ENCODE measurements at places on chromosomes 4 and X.

GRCh38 chr4:51932261-51932660, 87.9 kb downstream of the LRRC66 start:
- DNase-seq = no peak

GRCh38 chrX:25013632-25014365, 2.0 kb downstream of the ARX start:
- DNase-seq = no peak

DNA sequence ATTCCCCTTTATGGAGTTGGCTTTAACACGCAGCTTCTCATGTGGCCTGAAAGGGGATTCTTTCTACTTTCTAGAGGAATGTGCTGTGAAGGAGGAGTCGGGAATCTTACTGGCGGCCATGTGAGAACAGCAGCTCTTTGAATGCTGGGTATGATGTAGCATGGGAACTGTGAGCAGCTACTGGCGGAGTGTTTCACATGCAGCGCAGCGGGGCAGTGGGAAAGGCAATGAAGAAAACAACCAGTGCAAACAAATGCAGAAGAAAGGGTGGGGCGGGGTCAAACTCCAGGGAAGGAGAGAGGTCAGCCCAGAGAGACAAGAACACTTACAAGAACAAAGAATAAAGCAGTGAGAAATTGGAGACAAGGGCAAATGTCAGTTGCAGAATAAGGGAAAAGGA, 363.8 kb upstream of the FTHL17 start:
- peak; percentile 3 for DNase-seq

GRCh38 chr4:165207016-165207430, 338 bp upstream of the KLHL2 start:
- DNase-seq = no peak

- peak; percentile 76 for DNase-seq
Measured at GRCh38 chr4:158209825-158210807, at the start of gene TMEM144. TSS of gene TMEM144 (plus strand) at chr4:158210486. CDS start at chr4:158212668, 2,182 bp downstream.

- peak; percentile 49 for DNase-seq
Measured at GRCh38 chr4:2537011-2537830, 774 bp downstream of the FAM193A start.

DNA sequence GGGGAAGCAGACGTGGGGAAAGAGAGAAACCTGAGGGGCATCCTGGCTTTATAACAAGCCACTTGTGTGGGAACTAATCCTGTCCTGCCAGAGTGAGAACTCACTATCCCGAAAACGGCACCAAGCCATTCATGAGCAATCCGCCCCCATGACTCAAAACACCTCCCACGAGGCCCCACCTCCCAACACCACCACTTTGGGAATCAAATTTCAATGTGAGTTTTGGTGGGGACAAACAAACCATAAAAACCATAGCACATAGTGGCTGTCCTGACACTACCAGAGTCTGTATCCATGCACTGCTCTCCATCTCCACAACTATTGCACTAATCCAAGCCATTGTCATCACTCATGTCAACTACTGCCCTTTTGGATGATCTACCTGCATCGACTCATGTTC, 28.5 kb upstream of the SEPTIN6 start:
- no peak for DNase-seq

GRCh38 chr4:142840516-142841123, 5.5 kb downstream of the INPP4B start:
- DNase-seq = no peak

GRCh38 chrX:118536687-118537461, 41.3 kb downstream of the DOCK11 start:
- peak; percentile 3 for DNase-seq

DNA sequence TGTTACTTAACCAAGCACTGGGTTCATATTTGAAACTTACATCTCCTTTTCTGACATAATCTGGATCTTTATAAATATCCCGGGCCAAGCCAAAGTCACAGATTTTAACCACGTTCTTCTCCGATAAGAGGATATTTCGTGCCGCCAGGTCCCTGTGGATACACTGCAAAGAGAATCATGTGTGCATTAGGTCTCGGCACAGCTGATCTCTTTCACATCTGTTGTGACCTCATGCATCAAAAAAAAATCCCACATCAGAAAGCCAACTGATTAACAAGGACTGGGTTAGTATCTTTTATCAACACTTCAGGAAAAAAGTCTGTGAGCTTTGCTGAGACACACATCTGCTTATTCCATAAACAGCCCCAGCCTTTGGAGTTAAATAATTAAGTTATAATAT, 35.5 kb downstream of the KDR start:
- no peak for DNase-seq

DNA sequence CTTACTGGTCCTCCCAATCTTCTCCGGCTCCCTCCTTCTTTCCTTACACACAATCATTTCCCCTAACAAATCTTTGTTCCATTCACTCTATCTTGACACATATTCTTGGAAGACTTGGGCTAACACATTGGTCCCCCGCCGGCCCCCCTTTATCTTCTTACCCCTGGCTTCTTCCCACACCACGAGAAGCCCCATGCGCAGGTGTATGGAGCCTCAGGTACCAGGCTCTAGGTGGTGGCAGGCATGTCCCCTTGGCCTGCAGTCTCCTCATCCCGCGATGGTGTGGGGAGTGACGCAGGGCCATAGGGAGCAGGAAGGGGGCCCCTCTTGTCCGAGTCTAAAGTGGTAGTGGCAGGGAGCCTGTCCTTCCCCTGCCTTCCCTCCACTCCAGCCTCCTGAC, 49.9 kb downstream of the DIPK2B start:
- DNase-seq = no peak

DNA sequence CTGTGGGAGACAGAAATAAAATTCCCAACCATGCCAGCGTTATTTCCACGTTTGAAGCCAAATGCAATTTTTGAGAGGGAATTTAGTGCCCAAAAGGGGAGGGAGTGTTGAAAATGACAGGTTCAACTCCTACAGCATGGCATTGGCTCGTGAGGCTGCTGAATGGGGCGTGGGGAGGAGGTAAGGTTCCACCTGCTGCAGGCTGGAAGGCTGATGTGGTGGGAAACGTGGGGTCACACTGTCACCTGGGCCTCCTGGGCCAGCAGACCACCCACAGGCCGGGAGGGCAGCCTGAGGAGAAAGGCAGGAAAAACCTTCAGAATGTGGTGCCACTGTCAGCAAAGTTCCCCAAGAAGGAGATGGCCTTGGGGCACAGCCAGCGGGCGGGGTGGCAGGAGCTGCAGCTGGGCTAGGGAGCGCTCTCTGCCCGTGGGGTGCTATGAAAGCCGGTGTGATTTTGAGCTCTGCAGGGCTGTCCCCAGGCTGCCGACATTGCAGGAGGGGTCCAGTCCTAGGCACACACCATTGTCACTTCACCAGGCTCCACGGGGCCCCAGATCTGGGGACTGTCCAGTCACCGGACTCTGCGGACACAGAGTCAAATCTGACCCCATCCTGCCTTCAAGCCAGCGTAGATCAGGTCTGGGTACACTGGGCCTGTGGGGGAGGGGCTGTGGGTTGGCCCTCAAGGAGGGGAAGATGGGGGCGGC, 19.6 kb downstream of the MSANTD1 start:
- no peak for DNase-seq

DNA sequence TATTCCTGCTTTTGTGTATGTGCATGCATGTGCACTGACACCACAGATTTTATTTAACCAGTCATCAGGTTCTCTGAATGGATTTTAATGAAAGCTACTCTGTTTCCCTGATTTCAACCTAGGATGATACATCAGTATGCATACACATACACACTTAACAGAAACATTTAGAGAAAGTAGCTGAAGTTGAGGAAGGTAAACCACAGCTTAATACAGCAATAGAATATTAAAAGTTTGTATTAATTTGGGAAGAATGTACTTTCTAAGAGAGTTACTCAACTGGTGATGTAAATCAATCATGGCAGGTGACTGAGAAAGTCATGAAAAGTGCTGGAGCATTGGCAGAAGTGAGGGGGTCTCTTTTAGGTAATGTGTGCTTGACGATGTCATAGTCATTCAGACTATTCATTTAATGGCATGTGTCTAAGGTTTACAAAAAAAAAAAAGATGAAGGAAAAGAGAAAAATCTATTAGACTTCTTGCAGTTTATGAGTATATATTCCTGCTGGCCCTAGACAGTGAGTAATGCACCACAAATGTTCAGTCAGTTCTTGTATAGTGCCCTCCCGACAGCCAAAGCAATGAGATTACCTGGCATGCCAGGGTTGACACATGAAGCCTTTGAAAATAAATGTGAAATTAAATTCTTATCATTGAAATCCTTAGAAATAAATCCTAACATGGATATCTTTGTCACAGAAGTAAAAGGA, 187.6 kb downstream of the RAPGEF2 start:
- no peak for DNase-seq

- DNase-seq = no peak
Measured at GRCh38 chr4:133385161-133385954, 236.3 kb downstream of the PCDH10 start.

GRCh38 chr4:23171976-23172375, 479.2 kb downstream of the GBA3 start:
- DNase-seq = no peak

DNA sequence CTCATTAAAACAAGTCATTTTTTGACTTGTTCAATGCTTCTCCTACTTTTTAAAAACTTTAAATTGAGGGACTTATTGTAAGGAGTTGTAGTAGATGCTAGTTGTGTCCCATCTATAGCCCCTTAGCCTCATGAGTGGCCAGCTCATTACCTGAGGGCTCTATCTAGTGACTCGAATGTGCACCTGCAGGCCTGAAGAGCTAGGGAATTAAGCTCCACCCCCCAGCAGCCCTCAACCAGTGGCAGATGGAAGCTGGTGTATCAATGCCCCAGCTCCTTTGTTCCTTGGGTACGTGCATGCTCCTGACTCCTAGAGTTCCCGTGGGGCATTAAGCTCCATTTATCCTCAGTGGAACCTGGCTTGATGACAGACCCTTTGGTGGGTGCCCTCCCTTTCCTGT, 146.7 kb upstream of the FAM9B start:
- DNase-seq = no peak

DNA sequence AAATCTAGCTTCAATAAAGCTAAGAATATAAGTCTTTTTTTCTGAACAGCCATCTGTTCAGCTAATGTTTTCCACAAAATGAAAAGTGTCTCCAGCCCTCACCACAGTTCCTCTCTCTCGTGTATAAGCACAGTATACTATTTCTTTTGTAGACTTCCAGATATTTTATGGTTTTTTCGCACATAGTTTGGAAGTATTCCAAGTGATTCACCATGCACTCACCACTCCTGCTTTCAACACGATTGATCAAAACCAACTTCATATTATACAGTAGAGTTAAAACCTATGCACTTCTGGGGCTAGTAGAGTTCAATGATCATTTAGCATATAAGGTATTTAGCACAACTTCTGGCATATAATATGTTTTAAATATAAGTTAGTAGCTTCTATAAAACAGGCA, 105.8 kb upstream of the DCAF12L1 start:
- no peak for DNase-seq

GRCh38 chr4:149999485-150000074, 78.7 kb upstream of the DCLK2 start:
- peak; percentile 26 for DNase-seq

DNA sequence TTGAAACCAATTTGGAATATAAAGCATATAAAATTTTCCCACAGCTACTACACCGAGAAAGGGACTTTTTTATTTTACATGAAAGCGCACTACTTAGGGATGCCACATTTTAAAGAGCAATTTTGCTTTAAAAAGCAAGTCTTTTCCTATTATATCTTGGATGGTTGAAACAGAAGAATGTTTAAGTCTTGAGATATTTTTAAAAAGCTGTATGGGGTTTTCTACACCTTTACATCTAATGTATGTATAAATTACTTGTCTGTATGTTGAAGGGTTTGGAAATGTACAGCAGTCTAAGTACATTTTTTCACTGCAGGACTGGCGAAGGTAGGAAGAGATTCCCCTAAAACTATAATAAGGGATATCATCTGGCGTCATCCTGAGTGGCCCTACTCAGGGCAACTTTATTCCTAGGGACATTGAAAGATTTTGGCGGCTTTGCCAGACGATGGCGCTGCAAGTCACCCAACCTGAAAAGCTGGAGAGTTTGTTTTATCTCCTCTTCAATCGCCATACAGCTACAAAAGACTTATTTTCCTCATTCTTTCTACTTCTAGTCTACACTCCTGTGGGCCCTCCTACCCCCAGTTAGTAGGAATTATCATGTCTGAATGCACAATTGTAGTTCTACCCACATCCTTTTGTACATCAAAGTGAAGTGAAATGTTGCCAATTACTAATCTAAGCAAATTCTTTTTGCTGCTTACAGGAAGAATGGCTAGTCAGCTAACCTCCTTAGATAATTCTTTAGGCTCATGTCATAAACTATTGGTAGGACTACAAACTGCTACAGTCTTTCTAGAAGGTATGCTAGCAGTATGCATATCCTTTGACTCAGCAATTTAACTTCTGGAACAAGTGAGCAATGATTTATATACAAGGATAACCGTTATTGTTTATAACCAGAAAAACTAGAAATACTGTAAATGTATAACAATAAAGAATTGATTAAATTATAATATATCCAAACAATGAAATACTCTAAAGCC, 782 bp upstream of the NEK1 start:
- peak; percentile 77 for DNase-seq

DNA sequence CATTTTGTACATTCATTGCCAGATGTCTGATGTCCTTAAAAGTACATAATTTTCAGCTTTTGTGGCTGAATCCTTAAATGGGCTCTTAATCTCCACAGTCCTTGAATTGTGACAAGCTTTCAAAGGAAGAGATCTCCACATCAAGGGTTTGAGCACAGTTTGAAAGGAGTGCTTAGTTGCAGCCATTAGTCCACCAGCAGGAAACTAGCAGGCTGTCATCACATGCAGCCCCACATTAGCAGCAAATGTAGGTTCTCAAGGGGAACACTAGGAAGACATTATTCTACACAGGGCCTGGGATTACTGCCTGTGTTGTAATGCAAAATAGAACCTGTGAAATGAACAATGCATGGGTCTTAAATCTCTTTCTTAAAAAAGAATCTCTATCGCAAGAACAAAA, 173.2 kb downstream of the CBLL2 start:
- no peak for DNase-seq

GRCh38 chrX:122546269-122546668, 637.8 kb upstream of the GRIA3 start:
- no peak for DNase-seq

GRCh38 chr4:95355021-95355420, 193.8 kb downstream of the UNC5C start:
- no peak for DNase-seq

- DNase-seq = no peak
Measured at GRCh38 chr4:63155561-63155960, 1253.7 kb downstream of the TECRL start.

- DNase-seq = no peak
Measured at GRCh38 chrX:14083783-14084182, 54.1 kb upstream of the GEMIN8 start.

GRCh38 chrX:13167481-13168231, 123.2 kb upstream of the FAM9C start:
- no peak for DNase-seq

- DNase-seq = no peak
Measured at GRCh38 chr4:151934766-151935165, 174.0 kb upstream of the GATB start.

DNA sequence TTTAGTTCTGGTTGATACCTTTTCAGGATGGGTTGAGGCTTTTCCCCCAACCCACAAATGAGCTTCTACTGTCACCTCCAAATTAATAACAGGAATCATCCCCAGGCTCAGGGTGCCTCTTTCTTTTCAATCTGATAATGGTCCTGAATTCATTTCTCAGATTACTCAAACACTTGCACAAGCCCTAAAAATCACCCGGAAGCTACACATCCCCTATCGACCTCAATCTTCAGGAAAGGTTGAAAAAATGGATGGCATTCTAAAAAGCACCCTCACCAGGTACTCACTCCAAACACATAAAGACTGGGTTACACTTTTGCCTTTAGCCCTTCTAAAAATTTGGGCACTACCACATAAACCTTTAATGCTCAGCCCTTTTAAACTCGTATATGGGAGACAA, 79.9 kb downstream of the COQ2 start:
- DNase-seq = no peak

All from endothelial cell (in vitro differentiated cells).